ENCODE measurements at places on chromosomes 4 and X.

- no peak for DNase-seq
Observed at GRCh38 chr4:76821641-76822040, 76.3 kb downstream of the SOWAHB start.

GRCh38 chr4:157514711-157515110, 294.2 kb downstream of the GRIA2 start:
- DNase-seq: no peak

DNA sequence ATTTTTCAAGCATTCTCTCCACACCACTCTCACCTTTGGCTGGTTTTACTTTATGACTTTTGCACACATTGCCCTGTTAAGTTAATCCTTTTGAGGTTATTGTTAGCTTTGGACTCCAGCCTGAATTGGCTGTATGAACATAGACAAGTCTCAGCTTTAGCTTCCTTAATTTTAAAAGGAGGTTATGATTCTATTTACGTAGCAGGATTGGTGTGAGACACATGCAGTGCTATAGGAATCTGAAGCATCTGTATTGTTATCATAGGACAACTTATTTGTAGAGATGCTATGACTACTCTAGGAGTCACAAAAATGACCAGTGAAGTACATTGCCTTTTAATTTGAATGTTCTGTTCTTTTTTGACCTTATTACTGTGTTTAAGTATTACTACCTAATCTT, 15.7 kb downstream of the PGAM4 start:
- no peak for DNase-seq

GRCh38 chr4:45062935-45063545, 336.7 kb upstream of the GNPDA2 start:
- no peak for DNase-seq

GRCh38 chrX:118519411-118520215, 24.0 kb downstream of the DOCK11 start:
- DNase-seq: no peak
